Stimulated activated naive CD8-positive, alpha-beta T cell treated with anti-CD3 and anti-CD28 coated beads, Interleukin-15, Interleukin-2, amounts not matched to agents 100 U/mL and 50 U/mL, for 24 hours (primary cell): ENCODE measurements at places on chromosomes 3 and 15.

- DNase-seq = no peak
These were observed 11.6 kb downstream of the ETV5 start for GRCh38 chr3:186097317-186097662.

- DNase-seq = no peak
These were observed 11.7 kb upstream of the CD47 start for GRCh38 chr3:108102420-108103039.

GRCh38 chr15:23566071-23566554 is 639 bp downstream of the MKRN3 start:
- DNase-seq = no peak

- DNase-seq = no peak
These were observed 73.1 kb downstream of the ATP2B2 start for GRCh38 chr3:10432156-10432845.

DNA sequence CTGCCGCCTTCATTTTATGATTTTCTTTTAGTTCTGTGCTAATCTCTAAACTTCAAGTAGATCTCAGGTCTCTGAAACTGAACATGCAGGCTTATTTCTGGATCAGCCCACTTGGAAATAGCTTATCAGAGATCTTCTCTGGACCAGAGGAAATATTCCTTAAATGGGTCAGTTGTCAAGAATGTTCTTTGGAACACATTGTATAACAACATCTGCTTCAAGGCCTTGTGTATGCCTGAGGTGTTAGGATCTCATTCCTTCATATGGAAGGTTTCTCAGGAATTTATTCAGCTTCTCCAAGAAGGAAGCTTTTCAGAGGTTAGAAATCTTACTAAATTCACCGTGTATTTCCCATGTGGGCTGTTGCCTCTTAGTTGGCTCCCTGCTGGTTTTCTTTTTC is 47.4 kb downstream of the SYN2 start:
- no peak for DNase-seq
